ENCODE measurements at places on chromosomes 7 and 10. TPM values are rescaled to one million over a fixed set of nuclear protein-coding genes. Genes with fewer than 3 reads are reported as not detected.

The C10orf62 gene
- not detected for total RNA-seq

The CPN1 gene
- not detected for total RNA-seq

The HTR5A gene
- not detected for total RNA-seq

The ERVW-1 gene
- total RNA-seq: not detected

The DRGX gene
- not detected for total RNA-seq

The CALY gene
- total RNA-seq: not detected

The CTAGE4 gene
- 1.5 TPM for total RNA-seq

The CLEC2L gene
- total RNA-seq: not detected

DNA sequence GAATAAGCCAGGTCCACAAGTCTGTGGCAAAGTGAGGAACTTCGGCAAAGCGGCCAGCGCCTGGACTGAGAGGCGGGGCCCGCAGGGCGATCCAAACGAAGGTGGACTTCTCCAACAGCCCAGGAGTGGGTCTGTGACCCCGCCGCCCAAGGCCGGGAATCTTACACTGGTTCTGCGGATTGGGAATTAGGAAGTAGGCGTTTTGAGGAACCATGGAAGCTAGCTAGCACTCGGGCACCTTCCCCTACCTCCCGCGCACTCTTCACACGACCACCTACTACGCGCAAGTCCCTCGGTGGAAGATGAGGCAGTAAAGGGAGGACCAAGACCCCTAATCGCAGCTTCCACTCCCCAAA lies 570 bp upstream of the ARF5 start:
- H3K27me3 ChIP-seq: no peaks in the 10 kb centered on the region
- peak; percentile 37 for DNase-seq
- H3K36me3 ChIP-seq: no peaks in the 10 kb centered on the region
- H3K4me1 ChIP-seq: peaks cover 12% of the 10 kb centered on the region
- H3K4me3 ChIP-seq: peak overlapping the region; percentile 93

DNA sequence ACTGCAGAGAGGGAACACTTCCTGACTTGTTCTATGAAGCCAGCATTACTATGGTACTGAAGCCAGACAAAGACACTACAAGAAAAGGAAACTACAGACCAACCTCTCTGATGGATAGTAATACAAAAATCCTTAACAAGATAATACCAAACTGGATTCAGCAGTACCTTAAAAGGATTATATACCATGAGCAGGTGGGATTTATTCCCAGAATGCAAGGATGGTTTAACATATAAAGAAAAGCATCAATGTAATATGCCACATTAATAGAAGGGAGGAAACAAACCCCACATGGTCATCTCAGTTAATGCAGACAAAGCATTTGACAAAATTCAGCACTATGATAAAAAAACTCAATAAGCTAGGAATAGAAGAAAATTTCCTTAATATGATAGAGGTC lies 47.2 kb downstream of the EBLN1 start:
- no peak for DNase-seq
- H3K27me3 ChIP-seq: no peaks in the 10 kb centered on the region
- H3K4me3 ChIP-seq: no peak overlapping the region
- no peak overlapping the region for H3K27ac ChIP-seq
- H3K4me1 ChIP-seq: no peaks in the 10 kb centered on the region

GRCh38 chr7:19113855-19114550 lies 3.4 kb downstream of the TWIST1 start:
- H3K27me3 ChIP-seq: no peaks in the 10 kb centered on the region
- H3K4me3 ChIP-seq: peak overlapping the region; percentile 69
- no peak overlapping the region for H3K27ac ChIP-seq

DNA sequence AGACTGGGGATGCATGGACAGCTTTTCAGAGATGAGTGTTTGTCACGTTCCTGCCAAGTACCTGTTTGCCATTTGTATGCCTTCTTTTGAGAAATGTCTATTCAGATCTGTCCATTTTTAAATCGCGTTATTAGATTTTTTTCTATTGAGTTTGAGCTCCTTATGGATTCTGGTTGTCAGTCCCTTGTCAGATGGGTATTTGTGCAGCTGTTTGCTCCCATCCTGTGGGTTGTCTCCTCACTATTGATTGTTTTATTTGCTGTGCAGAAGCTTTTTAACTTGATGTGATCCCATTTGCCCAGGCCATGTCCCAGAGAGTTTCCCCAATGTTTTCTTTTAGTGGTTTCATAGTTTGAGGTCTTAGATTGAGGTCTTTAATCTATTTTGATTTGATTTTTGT lies 5.5 kb upstream of the PRKAR1B start:
- no peak for DNase-seq
- H3K4me1 ChIP-seq: peaks cover 6% of the 10 kb centered on the region
- H3K36me3 ChIP-seq: no peaks in the 10 kb centered on the region
- H3K27ac ChIP-seq: no peak overlapping the region
- H3K27me3 ChIP-seq: no peaks in the 10 kb centered on the region
- H3K4me3 ChIP-seq: no peak overlapping the region

DNA sequence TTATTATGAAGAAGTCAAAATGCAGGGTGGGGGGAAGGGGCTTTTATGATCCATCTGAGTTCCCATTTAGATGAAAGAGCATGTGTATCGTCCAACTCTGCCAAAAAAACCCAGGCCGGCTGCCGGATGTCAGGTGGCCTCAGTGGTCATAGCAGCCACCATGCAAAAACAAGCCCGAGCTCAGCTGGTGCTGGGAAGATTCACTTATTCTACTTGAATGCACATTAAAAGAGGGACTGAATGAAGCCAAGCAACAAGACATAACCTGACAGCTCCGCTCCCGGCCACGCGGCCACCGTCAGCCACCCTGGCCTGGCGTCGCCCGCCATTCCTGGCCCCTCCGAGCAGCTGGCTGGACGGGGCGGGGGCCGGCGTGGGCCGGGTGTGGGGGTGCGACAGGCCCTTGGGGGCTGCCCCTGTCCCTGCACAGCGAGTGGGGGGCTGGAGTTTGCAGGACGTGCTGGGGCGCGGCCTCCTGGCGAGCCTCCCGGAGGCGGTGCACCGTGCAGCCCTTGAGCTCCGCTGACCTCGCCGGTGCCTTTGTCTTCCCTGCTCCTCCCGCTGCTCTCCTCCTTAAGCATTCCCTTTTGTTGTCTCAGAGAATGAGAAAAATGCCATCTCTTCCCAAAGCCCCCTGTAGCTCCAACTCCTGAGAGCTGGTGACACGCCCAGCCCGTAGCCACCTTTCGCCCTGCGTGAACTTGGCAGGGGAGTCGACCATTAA lies 67.8 kb downstream of the EBF3 start:
- H3K4me1 ChIP-seq: no peaks in the 10 kb centered on the region
- no peaks in the 10 kb centered on the region for H3K36me3 ChIP-seq
- no peak overlapping the region for H3K27ac ChIP-seq
- H3K4me3 ChIP-seq: no peak overlapping the region
- DNase-seq: no peak
- no peaks in the 10 kb centered on the region for H3K27me3 ChIP-seq

- no peaks in the 10 kb centered on the region for H3K27me3 ChIP-seq
- no peaks in the 10 kb centered on the region for H3K36me3 ChIP-seq
- no peak for DNase-seq
- peaks cover 2% of the 10 kb centered on the region for H3K4me1 ChIP-seq
- H3K4me3 ChIP-seq: no peak overlapping the region
Observed at GRCh38 chr10:119770928-119771327, 45.1 kb downstream of the INPP5F start.

GRCh38 chr7:38829488-38830165 lies 79.4 kb downstream of the VPS41 start:
- H3K4me1 ChIP-seq: peaks cover 6% of the 10 kb centered on the region
- H3K27me3 ChIP-seq: no peaks in the 10 kb centered on the region
- H3K27ac ChIP-seq: no peak overlapping the region
- H3K4me3 ChIP-seq: no peak overlapping the region

- H3K4me1 ChIP-seq: no peaks in the 10 kb centered on the region
- DNase-seq: no peak
- H3K4me3 ChIP-seq: no peak overlapping the region
- no peak overlapping the region for H3K27ac ChIP-seq
- H3K36me3 ChIP-seq: no peaks in the 10 kb centered on the region
Observed at GRCh38 chr10:35006836-35007235, 83.3 kb downstream of the CUL2 start.

DNA sequence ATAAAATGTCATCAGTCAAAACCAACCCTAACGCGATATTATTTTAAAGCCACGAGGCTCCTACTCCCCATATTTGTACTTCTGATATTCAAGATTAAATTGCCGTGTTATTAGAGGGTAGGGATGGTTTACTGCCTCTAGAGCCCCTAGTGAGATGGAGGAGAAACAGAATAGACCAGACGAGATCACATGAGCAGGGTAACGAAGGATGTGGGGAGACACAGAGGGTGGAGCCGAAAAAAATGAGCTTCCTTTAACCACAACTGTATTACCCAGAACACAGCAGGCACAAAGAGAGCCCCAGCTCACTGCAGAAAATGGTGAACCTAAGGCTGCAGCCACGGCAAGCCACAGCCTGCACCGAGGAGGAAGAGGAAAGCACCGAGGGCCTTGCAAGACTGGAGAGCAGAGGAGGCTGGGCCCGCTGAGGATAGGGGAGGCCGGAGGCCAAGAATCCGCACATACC lies 14.3 kb downstream of the ZC3HAV1 start:
- H3K27me3 ChIP-seq: no peaks in the 10 kb centered on the region
- H3K4me1 ChIP-seq: peaks cover 15% of the 10 kb centered on the region
- no peak overlapping the region for H3K27ac ChIP-seq
- no peak for DNase-seq
- H3K36me3 ChIP-seq: no peaks in the 10 kb centered on the region

GRCh38 chr7:74057216-74057925 lies 26.2 kb upstream of the LIMK1 start:
- peaks cover 6% of the 10 kb centered on the region for H3K4me1 ChIP-seq
- H3K4me3 ChIP-seq: no peak overlapping the region
- no peaks in the 10 kb centered on the region for H3K36me3 ChIP-seq
- no peaks in the 10 kb centered on the region for H3K27me3 ChIP-seq
- H3K27ac ChIP-seq: no peak overlapping the region
- peak; percentile 20 for DNase-seq

DNA sequence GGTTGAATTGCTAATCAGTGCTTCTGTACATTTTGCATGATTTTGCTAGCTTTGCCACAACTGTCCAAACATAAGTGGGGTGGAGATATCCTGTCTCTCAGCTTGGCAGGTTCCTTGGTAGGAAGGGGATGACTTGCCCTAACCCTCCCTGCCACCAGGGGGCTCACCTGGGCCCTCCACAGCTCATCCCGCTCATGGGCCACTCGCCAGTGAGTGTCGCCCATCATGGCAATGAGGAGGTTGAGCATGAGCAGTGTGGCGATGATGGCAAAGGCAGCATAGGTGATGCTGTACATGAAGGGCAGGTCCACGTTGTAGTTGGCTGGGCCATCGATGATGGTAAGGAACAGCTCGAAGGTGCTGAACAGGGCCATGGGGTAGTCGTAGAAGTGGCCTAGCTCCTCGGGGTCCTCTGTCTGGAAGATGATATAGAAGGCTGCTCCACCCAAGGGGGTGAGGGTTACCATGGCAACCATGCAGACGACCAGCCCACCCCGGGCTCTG lies 12.2 kb downstream of the TRPV6 start:
- DNase-seq: no peak
- no peaks in the 10 kb centered on the region for H3K36me3 ChIP-seq
- H3K4me1 ChIP-seq: no peaks in the 10 kb centered on the region
- no peak overlapping the region for H3K4me3 ChIP-seq
- H3K27ac ChIP-seq: no peak overlapping the region
- no peaks in the 10 kb centered on the region for H3K27me3 ChIP-seq

DNA sequence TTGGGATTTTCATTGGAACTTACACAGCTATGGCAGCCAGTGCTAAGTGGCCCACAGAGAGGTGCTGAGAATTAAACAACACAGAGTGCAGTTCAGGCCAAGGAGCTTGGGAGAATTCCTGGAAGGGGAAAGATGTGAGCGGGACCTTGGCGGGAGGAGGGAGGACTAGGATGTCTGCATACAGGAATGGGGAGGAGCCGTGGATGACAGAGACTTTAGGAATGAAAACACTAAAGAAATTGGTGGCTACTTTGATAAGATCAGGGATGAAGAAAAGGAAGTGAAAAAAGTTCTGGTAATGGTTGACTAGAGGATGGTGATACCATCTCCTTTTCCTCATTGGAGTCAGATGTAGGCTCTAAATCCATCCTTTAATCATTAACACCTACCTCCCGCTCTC lies 234.2 kb upstream of the FZD8 start:
- H3K36me3 ChIP-seq: no peaks in the 10 kb centered on the region
- H3K27ac ChIP-seq: no peak overlapping the region
- no peaks in the 10 kb centered on the region for H3K4me1 ChIP-seq

GRCh38 chr10:77251297-77252013 lies 386.2 kb downstream of the KCNMA1 start:
- DNase-seq: no peak
- H3K4me1 ChIP-seq: peaks cover 7% of the 10 kb centered on the region
- H3K27me3 ChIP-seq: no peaks in the 10 kb centered on the region
- H3K27ac ChIP-seq: no peak overlapping the region

- peak overlapping the region; percentile 94 for H3K4me3 ChIP-seq
- H3K36me3 ChIP-seq: no peaks in the 10 kb centered on the region
- peaks cover 6% of the 10 kb centered on the region for H3K4me1 ChIP-seq
- peak overlapping the region; percentile 97 for H3K27ac ChIP-seq
- no peaks in the 10 kb centered on the region for H3K27me3 ChIP-seq
Observed at GRCh38 chr10:30432622-30433305, 1.2 kb upstream of the MAP3K8 start.

DNA sequence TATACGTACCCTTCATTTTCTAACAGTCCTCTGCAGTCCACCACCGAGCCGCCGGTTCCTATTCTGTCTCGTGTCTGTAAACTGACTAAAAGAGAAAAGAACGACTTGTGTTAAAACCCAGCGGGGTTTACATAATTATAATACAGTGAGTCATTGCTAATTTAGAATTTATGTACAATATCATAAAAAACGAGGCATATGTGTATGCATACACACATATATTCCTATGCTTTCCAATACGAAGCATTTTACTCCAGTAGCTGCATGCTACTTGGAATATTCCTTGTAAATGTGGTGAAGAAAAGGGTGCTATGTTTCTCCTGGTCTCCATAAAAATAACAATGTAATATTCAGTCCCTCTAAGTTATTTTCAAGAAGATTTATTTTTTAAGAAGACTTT lies 89.1 kb downstream of the SMURF1 start:
- H3K36me3 ChIP-seq: no peaks in the 10 kb centered on the region
- no peaks in the 10 kb centered on the region for H3K27me3 ChIP-seq
- DNase-seq: no peak
- H3K4me1 ChIP-seq: no peaks in the 10 kb centered on the region
- H3K4me3 ChIP-seq: no peak overlapping the region
- H3K27ac ChIP-seq: no peak overlapping the region
